ENCODE measurements at places on chromosomes 4 and X. TPM values are rescaled to one million over a fixed set of nuclear protein-coding genes. Genes with fewer than 3 reads are reported as not detected.
A peak's percentile ranks its signal among the peaks of the same experiment; 100 is the strongest.

GRCh38 chrX:39550795-39551361 lies 546.9 kb downstream of the BCOR start:
- no peak for DNase-seq

DNA sequence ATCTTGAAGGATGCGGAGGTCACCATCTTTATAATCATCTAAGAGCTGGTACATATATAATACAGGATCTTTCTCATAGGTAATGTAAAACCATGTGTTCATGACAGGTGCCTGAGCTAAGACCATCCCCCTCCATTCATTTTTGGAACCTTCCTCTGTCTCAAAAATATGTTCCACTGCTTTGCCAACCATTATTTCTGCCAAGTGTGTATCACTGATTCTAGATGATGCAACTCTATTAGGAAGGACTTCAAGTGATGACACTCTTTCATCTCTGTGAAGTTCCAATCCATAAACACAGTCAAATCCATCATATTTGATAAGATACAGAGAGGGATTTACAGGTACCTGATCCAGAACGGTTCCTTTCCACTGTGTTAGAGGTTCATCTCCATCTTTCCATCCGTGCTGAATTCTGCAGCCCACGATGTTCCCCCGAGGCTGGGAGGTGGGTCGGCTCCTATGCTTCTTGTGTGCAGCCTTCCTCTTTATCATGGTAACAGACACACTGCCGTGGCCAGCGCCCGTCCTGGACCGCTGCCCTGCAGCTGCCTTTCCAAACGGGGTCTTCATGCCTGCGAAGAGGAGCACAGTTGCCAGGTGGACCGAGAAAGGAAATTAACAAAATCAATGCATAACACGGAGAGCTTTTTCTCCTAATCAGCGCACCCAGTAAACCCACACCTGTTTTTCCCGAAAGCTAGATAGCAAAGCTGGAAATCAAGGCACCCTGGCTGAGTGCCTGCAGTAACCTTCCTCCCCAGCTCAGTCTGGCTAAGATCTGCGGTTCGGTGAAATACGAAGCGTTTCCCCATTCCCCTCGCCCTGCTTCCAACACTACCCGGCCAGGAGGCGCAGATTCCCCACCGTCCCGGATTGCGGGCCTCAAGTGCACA lies 718 bp downstream of the SPIN3 start:
- DNase-seq = peak; percentile 48

GRCh38 chr4:110296892-110297291 lies 98.5 kb upstream of the ELOVL6 start:
- no peak for DNase-seq

- no peak for DNase-seq
These were observed 248.6 kb downstream of the HNRNPD start for GRCh38 chr4:82124932-82125786.

DNA sequence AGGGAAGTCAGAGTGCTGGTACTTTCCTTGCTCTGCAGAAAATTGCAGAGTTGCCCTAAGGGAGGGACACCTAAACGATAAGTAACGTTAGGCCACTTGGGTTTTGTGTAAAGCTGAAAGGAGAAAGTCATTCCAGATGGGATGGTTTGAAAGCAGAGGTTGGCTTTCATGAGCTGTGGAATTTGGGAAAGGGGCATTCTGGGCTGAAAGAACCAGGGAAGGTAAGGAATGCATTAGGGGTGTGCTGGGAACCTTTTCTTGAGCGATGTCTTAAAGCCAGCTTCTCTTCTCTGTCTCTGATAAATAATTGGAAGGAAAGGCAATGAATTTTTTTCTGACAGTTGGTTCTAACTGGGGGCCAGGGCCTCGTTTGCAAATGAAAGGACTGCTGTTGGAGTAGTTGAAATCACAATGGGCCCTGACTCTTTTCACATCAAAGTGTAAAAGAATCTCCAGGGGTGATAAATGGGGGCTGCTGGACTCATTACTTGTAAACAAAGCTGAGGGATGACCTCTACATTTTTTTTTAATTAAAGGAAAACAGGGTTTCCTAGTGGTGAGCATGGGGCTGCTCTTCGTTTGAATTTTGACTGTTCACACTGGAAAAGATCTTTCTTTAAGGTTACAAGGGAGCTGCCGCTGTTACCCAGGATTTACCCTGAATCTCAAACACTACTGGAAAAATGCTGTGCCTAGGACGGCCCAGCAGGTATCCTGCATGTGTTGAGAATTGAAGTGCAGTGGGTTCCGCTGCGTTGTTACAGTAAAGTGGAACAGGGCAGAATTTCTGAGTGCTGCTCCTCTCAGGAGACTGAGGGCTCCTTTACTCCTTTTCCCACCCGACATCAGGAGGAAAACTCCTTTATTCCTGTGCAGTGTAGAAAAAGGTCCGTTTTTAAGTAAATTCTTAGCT lies 25.0 kb downstream of the AFF1 start:
- no peak for DNase-seq

DNA sequence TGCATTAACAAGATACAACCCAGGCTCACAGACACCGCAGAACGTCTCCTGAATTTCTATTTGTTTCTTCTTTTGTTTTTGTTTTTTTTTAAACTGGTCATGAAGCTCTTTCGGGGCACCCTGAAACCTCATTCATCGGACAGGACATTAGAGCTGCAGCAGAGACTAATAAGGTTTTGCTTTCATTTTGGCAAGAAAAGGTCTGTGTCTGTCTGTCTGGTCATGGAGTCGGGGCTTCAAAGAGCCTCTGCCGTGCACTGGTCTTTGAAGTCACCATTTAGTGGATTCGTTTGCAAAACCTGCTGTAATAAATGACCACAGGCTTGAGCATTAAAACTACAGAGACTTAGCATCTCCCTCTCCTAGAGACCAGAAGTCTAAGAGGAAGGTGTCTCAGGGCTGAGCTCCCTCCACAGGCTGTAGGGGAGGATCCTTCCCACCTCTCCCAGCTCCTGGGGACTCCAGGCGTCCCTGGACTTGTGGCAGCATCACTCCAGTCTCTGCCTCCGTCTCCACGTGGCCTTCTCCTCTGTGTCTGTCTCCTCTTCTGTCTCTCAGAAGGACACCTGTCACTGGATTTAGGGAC lies 247.5 kb downstream of the CRLF2 start:
- DNase-seq = no peak

GRCh38 chr4:87856816-87857215 lies 24.0 kb downstream of the MEPE start:
- no peak for DNase-seq

DNA sequence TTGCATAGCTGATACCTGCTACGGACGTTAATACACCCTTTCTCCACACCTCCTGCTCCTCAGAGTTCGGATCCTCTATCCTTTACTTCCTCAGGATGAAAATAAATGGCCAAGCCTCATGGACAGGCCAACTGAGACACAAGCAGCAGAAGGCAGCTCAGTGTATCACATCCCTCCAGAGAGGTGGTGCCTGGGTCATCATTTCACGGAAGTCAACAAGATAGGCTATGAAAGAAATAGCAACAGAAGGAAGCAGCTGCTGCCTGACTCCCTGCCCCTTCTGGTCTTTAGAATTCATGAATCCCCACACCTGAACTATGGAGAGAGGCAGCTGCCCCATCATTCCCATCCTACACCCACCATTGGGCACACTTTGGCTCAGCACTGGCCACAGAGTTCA lies 267.1 kb upstream of the ETNPPL start:
- no peak for DNase-seq

GRCh38 chr4:114444211-114444610 lies 154.4 kb upstream of the UGT8 start:
- DNase-seq = no peak

GRCh38 chrX:71543316-71543715 lies 10.4 kb downstream of the OGT start:
- no peak for DNase-seq

DNA sequence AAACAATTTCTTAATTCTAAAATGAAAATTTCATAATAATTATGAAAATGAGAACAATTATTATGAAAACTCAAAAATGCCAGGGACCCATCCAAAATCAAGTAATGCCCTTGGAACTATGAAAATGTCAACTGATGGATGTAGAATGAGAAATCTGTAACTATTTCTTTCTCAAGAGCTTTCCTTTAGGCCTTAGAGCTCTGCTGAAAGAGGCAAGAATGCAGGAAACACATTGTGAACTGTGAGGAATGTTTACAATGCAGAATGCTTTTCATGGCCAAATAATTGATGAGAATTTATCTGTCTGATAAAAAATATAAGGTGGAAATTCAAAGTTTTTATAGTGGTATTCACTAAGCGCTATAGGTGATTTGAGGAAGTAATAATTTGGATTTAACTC lies 207.1 kb upstream of the PCDH18 start:
- DNase-seq = no peak

GRCh38 chrX:110282922-110283321 lies 35.0 kb downstream of the AMMECR1 start:
- DNase-seq = no peak

- DNase-seq = no peak
These were observed 129.6 kb upstream of the TBL1X start for GRCh38 chrX:9335251-9335650.

DNA sequence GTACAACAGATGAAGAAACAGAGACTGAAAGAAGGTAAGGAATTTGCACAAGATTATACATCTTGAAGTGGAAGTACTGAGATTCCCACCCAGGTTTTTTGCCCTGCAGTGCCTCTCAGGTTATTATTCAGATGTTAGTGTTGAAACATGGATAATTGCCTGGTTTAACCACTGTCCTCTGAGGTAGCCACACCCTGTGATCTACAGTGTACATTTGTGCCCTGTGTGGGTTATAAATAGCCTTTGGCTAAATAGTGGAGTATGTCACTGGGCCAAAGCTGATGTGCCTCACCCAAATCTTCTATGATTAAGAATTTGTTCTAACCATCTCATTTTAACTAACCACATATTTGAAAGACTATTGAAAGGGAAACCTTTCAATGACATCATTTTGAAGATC lies 5.4 kb upstream of the ASB5 start:
- no peak for DNase-seq

GRCh38 chr4:112840061-112840460 lies 203.1 kb downstream of the LARP7 start:
- DNase-seq = no peak

GRCh38 chrX:29478336-29479069 lies 736.9 kb upstream of the MAGEB2 start:
- DNase-seq = no peak

GRCh38 chrX:23826653-23827052 lies 43.7 kb downstream of the SAT1 start:
- DNase-seq = no peak

DNA sequence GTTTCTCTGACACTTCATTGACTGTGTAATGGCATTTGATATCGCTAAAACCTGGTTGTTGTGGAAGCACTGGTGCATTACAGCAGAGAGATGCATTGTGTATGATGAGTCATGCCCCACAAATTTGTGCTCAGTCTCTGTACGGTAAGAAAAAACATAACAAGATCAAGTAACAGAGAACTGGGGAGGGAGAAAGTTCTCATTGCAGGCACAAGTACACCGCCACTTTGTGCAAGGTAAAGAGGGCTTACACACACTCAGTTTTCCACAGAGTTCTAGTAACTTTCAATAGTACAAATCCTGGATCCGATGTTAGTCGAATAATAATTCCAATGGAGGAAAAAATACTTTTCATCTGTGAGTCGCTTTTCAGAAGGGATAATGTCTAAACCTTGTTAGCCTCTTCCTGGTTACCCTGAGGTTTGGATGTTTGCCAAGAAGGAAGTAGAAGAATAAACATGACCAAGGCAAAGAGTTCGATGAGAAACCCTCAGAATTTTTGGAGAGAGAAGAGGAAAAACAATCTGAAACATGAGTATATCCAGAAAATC lies 512.5 kb upstream of the SLIT2 start:
- no peak for DNase-seq

GRCh38 chr4:60019180-60019579 lies 1180.9 kb upstream of the ADGRL3 start:
- no peak for DNase-seq

GRCh38 chr4:153159016-153159415 lies 45.2 kb upstream of the TRIM2 start:
- no peak for DNase-seq

DNA sequence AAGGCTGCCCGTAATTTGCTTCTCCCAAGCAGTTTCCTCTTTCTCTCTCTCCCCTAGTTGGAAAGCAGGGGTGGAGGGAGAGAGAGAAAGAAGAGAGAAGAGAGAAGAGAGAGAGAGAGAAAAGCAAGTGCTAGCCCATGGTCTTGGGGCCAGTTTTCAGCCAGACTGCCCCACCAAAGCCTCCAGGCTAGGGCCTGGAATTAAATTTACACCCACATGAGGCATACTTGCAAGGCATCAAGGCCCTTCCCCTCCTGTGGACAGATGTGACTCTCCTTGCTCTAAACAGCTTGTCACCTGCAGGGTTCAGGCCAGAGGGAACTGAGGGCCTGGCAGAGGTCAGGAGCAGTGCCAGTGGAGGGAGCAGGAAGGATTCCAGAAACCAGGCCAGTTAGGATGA lies 1.7 kb upstream of the CXCR3 start:
- no peak for DNase-seq

DNA sequence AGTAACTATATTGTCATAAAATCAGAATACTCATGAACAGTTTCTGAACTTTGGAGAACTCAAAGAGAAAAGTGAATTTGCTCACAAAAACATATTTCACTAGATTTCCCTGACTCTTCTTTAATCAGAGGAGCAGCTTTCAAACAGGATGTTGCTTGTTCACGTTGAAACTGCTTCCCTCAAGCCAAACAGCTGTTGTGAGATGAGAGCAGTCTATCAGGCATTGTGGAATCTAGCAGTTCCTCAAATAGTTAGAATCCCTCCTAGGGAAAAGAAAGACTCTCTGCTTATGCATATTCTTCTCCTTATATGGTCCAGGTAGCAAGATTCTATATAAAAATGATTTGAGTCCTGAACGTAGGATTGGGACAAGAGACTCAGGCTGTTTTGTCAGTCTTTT lies 1012.1 kb downstream of the FAM133A start:
- DNase-seq = no peak

GRCh38 chr4:186190581-186191199 lies 677 bp upstream of the CYP4V2 start:
- DNase-seq = no peak

DNA sequence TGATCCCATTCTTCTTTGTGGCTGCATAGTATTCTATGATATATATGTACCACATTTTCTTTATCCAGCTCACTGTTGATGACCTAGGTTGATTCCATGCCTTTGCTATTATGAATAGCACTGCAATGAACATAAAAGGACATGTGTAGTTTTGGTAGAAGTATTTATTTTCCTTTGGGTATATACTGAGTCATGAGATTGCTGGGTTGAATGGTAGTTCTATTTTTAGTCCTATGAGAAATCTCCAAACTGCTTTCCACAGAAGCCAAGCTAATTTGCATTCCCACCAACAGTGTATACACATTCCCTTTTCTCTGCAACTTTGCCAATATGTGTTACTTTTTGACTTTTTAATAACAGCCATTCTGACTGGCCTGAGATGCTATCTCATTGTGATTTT lies 278.3 kb downstream of the PCDH18 start:
- no peak for DNase-seq

Gene TLR6
- 2.0 TPM for total RNA-seq

Gene KIAA1210
- total RNA-seq = 0.06 TPM

Gene ANK2
- total RNA-seq = 377 TPM

Gene TENM3
- 6.4 TPM for total RNA-seq

Gene RTL5
- 4.6 TPM for total RNA-seq

Gene SCOC
- 98.1 TPM for total RNA-seq

Gene ZMYM3
- total RNA-seq = 13.0 TPM

Gene ZNF182
- total RNA-seq = 3.1 TPM

Gene AFF2
- 2.3 TPM for total RNA-seq

Gene RAP2C
- 18.1 TPM for total RNA-seq

Gene MAGEB3
- not detected for total RNA-seq
